ENCODE measurements at places on chromosomes 2 and 18. TPM values are rescaled to one million over a fixed set of nuclear protein-coding genes. Genes with fewer than 3 reads are reported as not detected.

DNA sequence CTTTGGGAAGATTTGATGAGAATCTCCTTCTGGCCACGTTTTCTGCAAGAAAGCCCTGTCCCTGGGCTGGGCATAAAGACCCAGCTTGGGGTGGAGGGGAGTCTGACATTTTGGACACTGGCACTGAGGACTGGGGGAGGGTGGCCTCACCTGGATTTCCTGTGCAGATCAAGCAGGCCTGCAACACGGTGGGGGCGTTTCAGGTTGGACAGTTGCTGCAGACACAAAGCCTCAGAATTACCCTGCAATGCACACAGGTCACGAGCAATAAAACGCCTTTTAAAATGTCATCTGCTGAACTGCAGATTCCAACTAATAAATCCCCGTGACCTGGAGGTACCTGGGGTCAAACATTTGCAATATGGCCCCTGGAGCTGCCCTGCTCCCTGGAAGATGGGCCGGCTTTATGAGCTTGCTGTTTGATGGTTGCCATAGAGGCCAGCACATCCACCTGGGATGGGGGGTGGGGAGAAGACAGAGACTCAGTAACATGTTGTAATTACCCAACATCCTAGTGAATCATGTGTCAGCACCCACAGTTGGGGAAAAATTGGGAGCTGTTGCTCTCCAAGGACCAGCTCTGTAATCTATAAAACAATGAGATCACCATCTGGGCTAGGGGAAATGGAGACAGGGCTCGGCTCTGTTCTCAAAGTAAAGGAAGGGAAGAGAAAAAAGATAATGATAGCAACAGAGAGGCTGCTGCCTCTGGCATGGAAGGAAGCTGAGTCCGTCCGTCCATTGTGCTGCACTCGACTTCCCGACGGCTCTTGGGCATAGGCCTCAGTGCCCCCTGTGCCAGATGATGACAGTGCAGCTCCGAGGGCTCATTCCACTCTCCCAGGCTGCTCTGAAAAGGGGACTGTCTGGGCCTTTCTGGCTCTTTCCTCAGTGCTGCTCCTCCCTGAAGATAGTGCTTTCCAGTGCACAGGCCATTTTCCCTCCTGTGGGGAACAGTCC is 340.3 kb downstream of the CYRIA start:
- H3K36me3 ChIP-seq = no peaks in the 10 kb centered on the region
- no peak for DNase-seq
- no peaks in the 10 kb centered on the region for H3K4me1 ChIP-seq
- no peaks in the 10 kb centered on the region for H3K27me3 ChIP-seq
- no peak overlapping the region for H3K27ac ChIP-seq
- no peak overlapping the region for H3K4me3 ChIP-seq

DNA sequence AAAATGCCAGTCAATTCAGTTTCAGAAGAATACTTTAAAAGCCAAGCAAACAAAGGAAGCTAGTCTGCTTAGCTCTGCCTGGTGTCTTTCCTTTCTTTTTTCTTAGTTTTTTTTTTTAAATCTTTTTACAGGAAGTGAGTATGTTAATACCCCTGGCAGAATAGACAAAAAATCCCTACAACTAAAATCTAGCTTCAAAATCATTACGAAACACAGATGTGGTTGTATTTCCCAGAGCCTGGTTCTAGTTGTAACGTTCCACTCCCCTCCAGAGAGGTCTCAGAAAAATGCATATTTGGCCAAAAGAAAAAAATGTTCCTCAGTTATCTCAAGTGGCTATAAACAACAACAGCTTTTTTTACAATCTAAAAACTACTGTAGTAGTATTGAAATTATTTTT is 202.1 kb upstream of the RND3 start:
- H3K36me3 ChIP-seq = no peaks in the 10 kb centered on the region
- H3K27me3 ChIP-seq = no peaks in the 10 kb centered on the region
- DNase-seq = no peak
- H3K4me3 ChIP-seq = no peak overlapping the region

GRCh38 chr18:65380986-65381385 is 369.8 kb upstream of the CDH7 start:
- no peak overlapping the region for H3K27ac ChIP-seq
- H3K27me3 ChIP-seq = no peaks in the 10 kb centered on the region
- no peaks in the 10 kb centered on the region for H3K4me1 ChIP-seq
- DNase-seq = no peak

- no peak overlapping the region for H3K27ac ChIP-seq
- no peak for DNase-seq
- no peaks in the 10 kb centered on the region for H3K4me1 ChIP-seq
- no peaks in the 10 kb centered on the region for H3K36me3 ChIP-seq
- no peak overlapping the region for H3K4me3 ChIP-seq
Observed at GRCh38 chr18:28846958-28847357, 670.0 kb upstream of the CDH2 start.

The DYNAP gene
- not detected for total RNA-seq

The CDH19 gene
- total RNA-seq = not detected

- no peak overlapping the region for H3K27ac ChIP-seq
- H3K4me1 ChIP-seq = no peaks in the 10 kb centered on the region
- no peaks in the 10 kb centered on the region for H3K27me3 ChIP-seq
- H3K36me3 ChIP-seq = no peaks in the 10 kb centered on the region
Observed at GRCh38 chr18:26821181-26821580, 44.3 kb downstream of the AQP4 start.

The GPAT2 gene
- total RNA-seq = 3.9 TPM

GRCh38 chr18:79644006-79644665 is 35.5 kb upstream of the CTDP1 start:
- no peak overlapping the region for H3K27ac ChIP-seq
- peak; percentile 51 for DNase-seq
- no peaks in the 10 kb centered on the region for H3K4me1 ChIP-seq

The SCN7A gene
- 23.6 TPM for total RNA-seq

The RAB12 gene
- total RNA-seq = 60.4 TPM

The INHA gene
- total RNA-seq = 0.26 TPM

- H3K4me1 ChIP-seq = no peaks in the 10 kb centered on the region
- no peaks in the 10 kb centered on the region for H3K27me3 ChIP-seq
- no peak for DNase-seq
- no peak overlapping the region for H3K4me3 ChIP-seq
- H3K36me3 ChIP-seq = no peaks in the 10 kb centered on the region
Observed at GRCh38 chr2:178306352-178307073, 112.2 kb downstream of the OSBPL6 start.

GRCh38 chr2:104871649-104871971 is 17.7 kb downstream of the POU3F3 start:
- H3K4me1 ChIP-seq = no peaks in the 10 kb centered on the region
- H3K36me3 ChIP-seq = no peaks in the 10 kb centered on the region
- no peak for DNase-seq
- H3K27me3 ChIP-seq = peaks cover 22% of the 10 kb centered on the region

GRCh38 chr2:202680512-202680911 is 45.7 kb downstream of the FAM117B start:
- no peaks in the 10 kb centered on the region for H3K36me3 ChIP-seq
- DNase-seq = no peak
- no peaks in the 10 kb centered on the region for H3K4me1 ChIP-seq
- H3K27ac ChIP-seq = no peak overlapping the region
- no peaks in the 10 kb centered on the region for H3K27me3 ChIP-seq
- H3K4me3 ChIP-seq = no peak overlapping the region

The ELOA2 gene
- not detected for total RNA-seq

The COL4A4 gene
- 0.51 TPM for total RNA-seq

DNA sequence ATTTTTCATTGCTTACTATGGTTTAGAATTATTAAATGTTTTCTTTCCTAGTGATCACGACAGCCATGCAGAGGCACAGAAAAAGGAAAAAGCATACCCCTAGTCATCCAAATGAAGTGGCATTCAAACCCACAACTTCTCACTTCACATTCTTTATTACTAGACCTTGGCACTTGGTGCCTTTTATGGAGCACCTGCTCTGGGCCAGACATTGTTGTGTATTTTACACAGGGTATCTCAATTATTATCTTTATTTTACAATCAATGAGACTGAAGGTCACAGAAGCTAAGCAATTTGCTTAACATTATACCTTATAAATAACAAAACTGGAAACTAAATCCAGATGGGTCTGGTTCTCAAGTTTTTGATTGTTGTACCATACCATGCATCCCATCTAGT is 235.3 kb downstream of the LRATD1 start:
- H3K27me3 ChIP-seq = no peaks in the 10 kb centered on the region
- no peaks in the 10 kb centered on the region for H3K4me1 ChIP-seq
- H3K27ac ChIP-seq = no peak overlapping the region
- H3K4me3 ChIP-seq = no peak overlapping the region
- no peak for DNase-seq

DNA sequence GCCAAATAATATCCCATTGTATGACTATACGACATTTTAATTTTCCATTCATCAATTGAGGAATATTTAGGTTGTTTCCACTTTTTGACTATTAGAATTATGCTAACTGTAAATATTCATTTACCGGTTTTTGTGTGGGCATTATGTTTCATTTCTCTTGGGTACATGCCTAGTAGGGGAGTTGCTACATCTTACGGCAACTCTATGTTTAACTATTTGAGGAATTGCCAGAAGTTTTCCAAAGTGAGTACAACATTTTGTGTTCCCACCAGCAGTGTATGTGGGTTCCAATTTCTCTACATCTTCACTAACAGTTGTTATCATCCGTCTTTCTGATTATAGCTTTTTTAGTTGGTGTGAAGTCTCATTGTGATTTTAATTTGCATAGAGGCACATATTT is 1.6 kb upstream of the KDSR start:
- H3K4me1 ChIP-seq = no peaks in the 10 kb centered on the region
- no peaks in the 10 kb centered on the region for H3K36me3 ChIP-seq
- no peak overlapping the region for H3K27ac ChIP-seq
- H3K27me3 ChIP-seq = no peaks in the 10 kb centered on the region
- peak overlapping the region; percentile 97 for H3K4me3 ChIP-seq

GRCh38 chr2:121665504-121665903 is 16.2 kb upstream of the CLASP1 start:
- no peaks in the 10 kb centered on the region for H3K36me3 ChIP-seq
- H3K4me1 ChIP-seq = no peaks in the 10 kb centered on the region
- no peaks in the 10 kb centered on the region for H3K27me3 ChIP-seq

DNA sequence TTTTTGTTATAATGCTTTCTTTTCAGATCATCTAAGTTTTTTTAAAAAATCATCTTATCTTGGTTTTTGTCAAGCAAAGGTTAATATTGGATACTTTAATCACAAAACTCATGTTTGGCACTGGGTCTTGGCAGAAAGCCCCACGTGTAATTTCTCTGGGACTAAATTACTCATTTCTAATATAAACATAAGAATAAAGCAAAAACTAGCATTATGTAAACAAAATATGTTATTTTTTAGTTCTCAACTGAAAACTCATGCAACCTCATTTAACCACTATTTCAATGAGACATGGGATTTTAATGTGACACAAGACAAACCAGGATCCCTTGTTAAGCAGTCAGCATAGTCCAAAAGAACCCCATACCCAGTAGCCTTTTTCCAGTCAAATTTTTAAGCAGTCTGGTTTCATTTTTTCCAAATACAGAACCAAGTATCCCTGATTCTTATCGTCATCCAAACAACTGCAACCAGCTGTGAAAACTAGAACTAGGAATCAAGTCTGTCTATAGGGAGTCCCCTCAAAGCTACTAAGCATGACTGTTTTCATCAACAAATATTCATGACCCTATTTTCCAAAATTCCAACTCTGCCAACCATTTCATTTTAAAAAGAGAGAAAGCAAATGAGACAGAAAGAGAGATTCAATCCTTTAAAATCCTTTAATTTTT is 27.1 kb downstream of the PID1 start:
- H3K27ac ChIP-seq = no peak overlapping the region
- H3K4me3 ChIP-seq = no peak overlapping the region
- H3K4me1 ChIP-seq = peaks cover 2% of the 10 kb centered on the region
- H3K36me3 ChIP-seq = no peaks in the 10 kb centered on the region

GRCh38 chr2:164068063-164068462 is 332.3 kb upstream of the FIGN start:
- no peaks in the 10 kb centered on the region for H3K36me3 ChIP-seq
- H3K27ac ChIP-seq = no peak overlapping the region
- no peaks in the 10 kb centered on the region for H3K27me3 ChIP-seq

The LOXHD1 gene
- total RNA-seq = not detected

- H3K27ac ChIP-seq = no peak overlapping the region
- DNase-seq = no peak
- no peaks in the 10 kb centered on the region for H3K4me1 ChIP-seq
- H3K4me3 ChIP-seq = no peak overlapping the region
- no peaks in the 10 kb centered on the region for H3K36me3 ChIP-seq
- no peaks in the 10 kb centered on the region for H3K27me3 ChIP-seq
Observed at GRCh38 chr2:1892529-1893250, 148.4 kb upstream of the PXDN start.

- no peaks in the 10 kb centered on the region for H3K4me1 ChIP-seq
- no peak overlapping the region for H3K27ac ChIP-seq
- no peak overlapping the region for H3K4me3 ChIP-seq
- no peaks in the 10 kb centered on the region for H3K36me3 ChIP-seq
Observed at GRCh38 chr2:14199040-14199439, 433.5 kb upstream of the LRATD1 start.

DNA sequence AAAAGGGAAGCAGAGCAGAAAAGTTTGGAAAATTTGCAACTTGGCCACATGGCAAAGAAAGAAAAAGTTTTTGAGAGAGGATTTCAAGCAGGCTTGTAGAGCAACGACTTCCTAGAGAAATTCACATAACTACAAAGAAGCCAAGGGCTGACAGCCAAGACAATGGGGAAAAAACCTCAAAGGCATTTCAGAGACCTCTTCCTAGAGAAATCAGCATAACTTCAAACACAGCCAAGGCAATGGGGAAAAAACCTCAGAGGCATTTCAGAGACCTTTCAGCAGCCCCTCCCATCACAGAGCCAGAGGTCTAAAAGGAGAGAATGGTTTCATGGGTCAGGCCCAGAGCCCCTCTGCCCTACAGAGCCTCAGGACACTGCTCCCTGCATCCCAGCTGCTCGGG is 7.2 kb downstream of the ADI1 start:
- H3K4me1 ChIP-seq = no peaks in the 10 kb centered on the region
- H3K36me3 ChIP-seq = peaks cover 5% of the 10 kb centered on the region

The UCN gene
- 1.2 TPM for total RNA-seq

All from fibroblast of lung (primary cell).